ENCODE measurements at places on chromosomes 1 and 21.

DNA sequence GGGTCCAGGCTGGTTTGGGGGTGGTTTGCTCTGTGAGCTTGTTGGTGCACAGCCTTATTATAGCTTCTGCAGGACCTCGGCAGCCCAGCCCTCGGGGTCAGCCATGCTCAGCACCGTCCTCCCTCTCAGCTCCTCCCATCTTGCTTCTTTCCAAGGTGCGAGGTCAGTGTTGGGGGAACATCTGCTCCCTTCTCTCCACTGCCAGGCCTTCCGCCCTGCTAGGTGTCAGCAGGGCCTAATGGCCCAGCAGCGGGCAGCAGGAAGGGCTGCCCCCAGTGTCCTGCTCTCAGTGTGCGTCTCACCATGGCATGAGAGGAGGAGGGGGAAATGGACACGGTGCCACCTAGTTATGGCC, 36.5 kb upstream of the LRRC3 start:
- no peak for DNase-seq

GRCh38 chr1:175494950-175495349, 248.4 kb downstream of the TNR start:
- DNase-seq: no peak

- no peak for DNase-seq
Observed at GRCh38 chr1:47211796-47212269, 20.2 kb downstream of the TAL1 start.

GRCh38 chr1:101945884-101946283, 50.8 kb downstream of the OLFM3 start:
- no peak for DNase-seq

DNA sequence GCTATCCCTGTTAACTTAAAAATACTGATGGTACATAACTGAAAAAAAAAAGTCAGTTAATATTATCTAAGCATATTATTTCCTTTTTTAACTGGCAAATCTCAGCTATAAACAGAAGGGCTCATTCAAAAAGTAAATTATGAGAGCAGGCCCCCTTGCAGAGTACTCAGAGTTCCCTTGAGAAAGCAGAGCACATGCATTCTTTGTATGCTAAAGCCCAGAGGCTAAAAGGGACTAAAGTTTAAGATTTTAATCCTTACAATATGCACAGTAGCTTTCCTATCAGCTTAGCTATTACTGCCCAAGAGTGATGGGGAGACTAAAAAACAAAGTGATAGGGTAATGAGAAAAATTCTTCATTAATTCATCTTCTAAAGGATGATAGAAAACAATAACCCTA, 18.5 kb downstream of the SLC16A1 start:
- DNase-seq: no peak

- no peak for DNase-seq
Observed at GRCh38 chr1:109367626-109368025, 30.1 kb downstream of the SORT1 start.

DNA sequence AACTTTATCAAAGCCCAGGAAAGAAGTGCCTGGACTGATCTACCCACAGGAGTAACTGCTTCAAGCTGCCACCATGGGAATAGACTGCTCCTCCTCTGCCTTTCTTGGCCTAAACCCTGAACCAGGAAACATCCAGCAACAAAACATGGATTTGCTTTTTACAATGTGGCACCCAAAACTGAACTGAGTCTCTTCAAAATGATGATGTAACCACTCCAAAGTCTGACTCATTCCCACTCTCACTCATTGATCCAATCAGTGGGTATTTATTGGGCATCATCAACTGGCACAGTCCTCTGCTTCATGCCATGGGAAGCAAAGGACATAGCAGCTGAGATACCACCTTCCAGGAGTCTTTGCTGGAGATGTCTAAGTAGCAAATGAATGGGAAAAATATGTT, 23.5 kb downstream of the CYP4A22 start:
- no peak for DNase-seq

DNA sequence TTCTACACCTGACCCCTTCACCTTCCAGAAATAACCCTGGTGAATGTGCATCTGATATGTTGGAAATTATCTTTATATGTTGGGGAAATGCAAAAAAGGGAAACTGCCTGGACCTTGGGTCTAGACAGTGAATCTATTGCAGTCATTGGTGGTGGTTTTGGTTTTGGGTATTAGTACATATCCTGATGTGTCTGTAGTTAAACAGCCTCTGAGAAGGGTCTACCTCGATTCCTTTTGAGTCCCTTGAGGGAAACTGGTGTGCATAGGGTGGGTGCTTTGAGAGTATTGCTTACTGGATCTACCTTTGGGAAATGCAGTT, 127.3 kb upstream of the KIAA0040 start:
- no peak for DNase-seq

DNA sequence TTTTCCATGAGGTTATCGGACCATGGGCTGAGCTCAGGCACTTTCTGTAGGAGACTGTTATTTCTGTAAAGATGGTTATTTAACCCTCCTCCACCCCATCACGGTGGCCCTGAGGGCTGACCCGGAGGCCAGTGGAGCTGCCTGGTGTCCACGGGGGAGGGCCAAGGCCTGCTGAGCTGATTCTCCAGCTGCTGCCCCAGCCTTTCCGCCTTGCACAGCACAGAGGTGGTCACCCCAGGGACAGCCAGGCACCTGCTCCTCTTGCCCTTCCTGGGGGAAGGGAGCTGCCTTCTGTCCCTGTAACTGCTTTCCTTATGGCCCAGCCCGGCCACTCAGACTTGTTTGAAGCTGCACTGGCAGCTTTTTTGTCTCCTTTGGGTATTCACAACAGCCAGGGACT, 2.6 kb upstream of the CCDC28B start:
- no peak for DNase-seq

DNA sequence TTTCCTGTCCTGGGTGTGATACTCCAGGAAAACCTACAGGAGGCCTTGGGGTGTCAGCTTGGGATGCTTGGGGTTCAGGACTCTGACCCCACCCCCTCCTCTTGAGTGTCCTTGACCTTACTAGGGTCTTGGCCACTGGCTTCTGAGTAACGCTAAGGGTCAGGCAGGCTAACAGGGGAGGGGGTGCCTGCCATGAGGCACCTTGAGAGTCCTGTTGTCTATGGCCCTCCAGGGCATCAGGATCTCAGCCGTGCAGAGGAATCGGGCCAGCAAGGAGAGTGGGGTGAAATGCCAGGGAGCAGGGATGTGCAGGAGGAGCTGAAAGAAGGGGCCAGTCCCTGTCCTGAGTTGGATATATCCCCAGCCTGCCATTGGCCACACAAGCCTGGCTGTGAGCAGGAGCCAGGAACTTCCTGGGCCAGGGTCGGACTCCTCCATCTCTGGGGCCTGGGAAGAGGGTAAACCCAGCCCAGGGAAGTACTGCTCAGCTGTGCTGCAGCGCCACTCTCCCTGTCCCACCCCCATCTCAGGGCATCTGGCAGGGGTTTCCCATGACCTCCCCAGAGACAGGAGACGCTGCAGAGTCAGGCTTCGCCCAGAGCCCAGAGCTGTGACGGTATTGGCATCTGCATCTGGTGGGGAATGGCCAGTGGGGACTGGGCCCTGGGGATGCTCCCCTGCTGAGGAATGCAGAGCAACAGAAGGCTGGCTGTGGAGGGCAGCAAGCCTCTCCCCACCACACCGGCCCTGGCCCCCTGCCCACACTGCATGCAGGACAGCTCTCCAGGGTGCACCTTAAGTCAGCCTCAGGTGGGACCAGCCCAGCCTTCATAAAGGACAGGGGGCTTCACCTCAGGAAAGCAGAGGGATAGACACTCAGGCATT, 6.3 kb downstream of the KIF21B start:
- DNase-seq: peak; percentile 20

- DNase-seq: no peak
Observed at GRCh38 chr1:223245983-223246382, 102.9 kb upstream of the TLR5 start.

DNA sequence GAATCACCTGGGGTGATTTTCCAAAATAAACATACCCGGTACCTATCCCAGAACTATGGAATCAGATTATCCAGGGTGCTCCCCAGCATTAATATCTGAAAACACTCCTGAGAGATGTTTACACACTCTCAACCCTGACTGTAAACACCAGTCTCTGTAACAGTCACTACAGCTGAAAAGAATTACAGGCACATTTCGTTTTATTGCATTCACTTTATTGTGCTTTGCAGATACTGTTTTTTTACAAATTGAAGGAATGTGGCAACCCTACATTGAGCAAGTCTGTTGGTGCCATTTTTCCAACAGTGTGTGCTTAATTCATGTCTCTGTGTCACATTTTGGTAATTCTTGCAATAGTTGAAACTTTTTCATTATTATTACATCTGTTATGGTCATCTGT, 31.8 kb downstream of the HSF2BP start:
- no peak for DNase-seq
